GM03348 (cell line): ENCODE measurements at places on chromosomes 1 and 21.

- DNase-seq: peak; percentile 90
Observed at GRCh38 chr21:43775795-43776430, at the start of gene CSTB. Gene CSTB, minus strand, starts transcription at chr21:43776308. Its CDS starts 39 bp downstream, at chr21:43776269.

GRCh38 chr1:72851597-72851996, 569.3 kb upstream of the NEGR1 start:
- no peak for DNase-seq

GRCh38 chr1:55632058-55632457, 416.9 kb upstream of the USP24 start:
- peak; percentile 60 for DNase-seq

GRCh38 chr1:43557744-43558245, 27.1 kb downstream of the PTPRF start:
- peak; percentile 64 for DNase-seq

GRCh38 chr1:21090463-21090862, 86.2 kb downstream of the EIF4G3 start:
- no peak for DNase-seq
